ENCODE measurements at places on chromosomes 5 and 9. TPM values are rescaled to one million over a fixed set of nuclear protein-coding genes. Genes with fewer than 3 reads are reported as not detected.

IPPK gene
- total RNA-seq, result 14.3 TPM

PGGT1B gene
- total RNA-seq, result 21.5 TPM

IFNB1 gene
- total RNA-seq, result not detected

SMIM33 gene
- total RNA-seq, result not detected

UGT3A2 gene
- total RNA-seq, result not detected

GADD45G gene
- 0.51 TPM for total RNA-seq

IFNA13 gene
- not detected for total RNA-seq

ZNF618 gene
- 7.9 TPM for total RNA-seq

PCDHB4 gene
- not detected for total RNA-seq
